ENCODE measurements at places on chromosomes 3 and 15.

- DNase-seq: peak; percentile 40
These were observed 457.1 kb downstream of the SQOR start for GRCh38 chr15:46091860-46092450.

GRCh38 chr3:108381529-108382140 lies 85.3 kb downstream of the HHLA2 start:
- no peak for DNase-seq

GRCh38 chr3:149401926-149402310 lies 24.5 kb upstream of the TM4SF1 start:
- no peak for DNase-seq

DNA sequence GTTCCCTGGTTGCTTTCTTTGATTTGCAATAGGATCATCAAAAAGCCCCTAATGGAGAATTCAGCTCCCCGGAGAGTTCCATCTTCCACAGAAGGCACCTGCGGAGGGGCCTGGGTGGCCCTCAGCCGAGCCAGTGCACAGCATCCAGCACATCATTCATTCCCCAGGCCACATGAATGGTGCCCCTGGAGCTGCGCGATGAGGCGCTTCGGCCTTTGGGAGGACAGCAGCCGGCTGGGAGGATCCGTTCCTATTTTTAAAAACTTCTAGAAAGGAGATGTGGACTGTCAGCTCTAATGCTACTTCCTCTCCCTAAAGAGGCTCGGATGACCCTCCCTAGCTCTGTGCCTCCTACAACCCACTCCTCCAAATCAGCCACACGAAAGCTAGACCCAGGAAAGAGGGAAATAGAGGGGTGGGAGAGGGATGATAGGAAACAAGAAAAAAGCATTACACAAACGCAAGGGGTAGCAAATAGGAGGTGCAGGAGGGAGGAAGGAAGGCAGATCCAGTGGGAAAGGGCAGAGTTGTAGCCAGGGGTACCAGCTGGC lies 20.3 kb downstream of the EHD4 start:
- no peak for DNase-seq

DNA sequence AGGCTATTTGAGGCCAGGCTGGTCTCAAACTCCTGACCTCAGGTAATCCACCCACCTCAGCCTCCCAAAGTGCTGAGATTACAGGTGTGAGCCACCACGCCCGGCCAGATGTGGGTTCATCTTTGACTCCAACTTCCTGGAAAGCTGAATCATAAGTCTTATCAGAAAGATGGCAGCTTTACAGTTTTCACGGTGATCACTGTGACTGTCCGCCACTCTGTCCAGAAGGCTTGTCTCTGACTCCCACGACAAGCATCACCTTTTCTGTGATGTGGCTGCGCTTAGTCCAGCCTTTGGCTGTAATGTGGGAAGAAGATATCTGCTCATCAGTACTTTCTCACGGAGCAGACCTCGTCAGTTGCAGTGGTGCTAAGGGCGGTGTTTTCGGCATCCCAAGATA lies 527.7 kb downstream of the GABRG3 start:
- DNase-seq: no peak

GRCh38 chr15:90677807-90678790 lies 39.0 kb upstream of the BLM start:
- DNase-seq: peak; percentile 38

GRCh38 chr15:34311563-34311962 lies 26.0 kb downstream of the SLC12A6 start:
- no peak for DNase-seq

- DNase-seq: no peak
These were observed 83.1 kb downstream of the CPN2 start for GRCh38 chr3:194267744-194268653.
